ENCODE measurements at places on chromosomes 3 and 15. TPM values are rescaled to one million over a fixed set of nuclear protein-coding genes. Genes with fewer than 3 reads are reported as not detected.

The CYP8B1 gene
- not detected for total RNA-seq

GRCh38 chr3:9397906-9398699 lies 688 bp downstream of the SETD5 start:
- peak; percentile 47 for DNase-seq

DNA sequence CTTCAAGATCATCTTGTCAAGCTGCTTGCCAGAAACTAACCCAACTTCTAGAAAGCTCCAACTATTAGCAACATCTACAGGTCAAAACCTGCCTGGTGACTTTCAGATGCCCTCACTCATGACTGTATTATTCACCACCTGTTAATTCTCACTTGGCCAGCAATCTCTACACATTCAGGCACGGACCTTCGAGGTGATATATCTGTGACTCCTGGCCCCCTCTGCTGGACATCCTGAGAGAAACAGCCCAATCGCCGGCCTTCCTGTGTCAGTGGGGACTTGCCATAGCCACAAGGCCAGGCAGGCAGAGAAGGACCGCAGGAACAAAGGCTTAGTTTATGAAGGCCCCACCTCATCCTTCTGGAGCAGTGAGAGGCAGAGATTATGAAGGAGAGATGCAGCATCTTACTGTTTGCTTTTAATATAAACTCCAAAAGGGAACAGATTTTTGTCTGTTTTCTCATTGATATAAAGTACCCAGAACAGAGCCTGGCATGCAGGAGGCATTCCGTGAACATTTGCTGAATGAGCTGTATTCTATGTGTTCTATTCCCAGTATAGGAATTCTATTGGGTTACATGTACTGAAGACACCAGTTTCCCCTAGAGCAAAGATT lies 24.4 kb upstream of the OCA2 start:
- peak; percentile 73 for DNase-seq

- no peak for DNase-seq
These were observed 214.4 kb downstream of the OSBPL10 start for GRCh38 chr3:31766669-31767068.

The PLAAT1 gene
- total RNA-seq, result not detected

DNA sequence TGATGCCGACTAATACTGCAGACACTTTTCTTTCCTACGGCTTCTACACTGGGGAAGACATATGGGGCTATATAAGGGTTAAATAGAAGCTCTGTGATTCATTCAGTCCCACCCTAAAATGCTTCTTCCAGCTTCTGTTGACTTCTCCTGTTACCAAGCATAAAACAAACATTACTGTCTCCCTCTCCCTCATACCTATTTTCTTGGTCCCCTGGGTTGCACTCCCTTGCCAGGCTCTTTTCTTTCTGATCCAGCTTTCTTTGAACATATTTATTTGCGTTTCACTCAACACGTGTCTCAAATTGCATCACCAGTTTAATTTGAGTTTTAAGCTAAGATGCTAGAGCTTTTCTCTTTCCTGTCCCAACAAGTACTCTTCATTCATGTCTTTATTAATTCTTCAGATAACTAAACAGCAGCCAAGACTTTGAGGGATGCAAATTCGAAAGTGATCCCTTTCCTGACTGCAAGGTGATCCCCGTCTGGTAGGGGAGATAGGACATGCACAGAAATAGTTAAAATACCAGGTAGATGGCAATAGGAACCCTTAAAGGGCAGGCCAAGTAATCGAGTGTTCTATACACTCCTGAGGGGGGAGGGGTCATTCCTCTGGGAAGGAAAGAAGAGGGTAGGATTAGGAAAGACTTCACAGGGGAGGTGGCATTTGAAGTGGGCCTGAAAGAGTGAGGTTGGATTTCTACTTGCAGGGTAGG lies 198.6 kb upstream of the BCL6 start:
- no peak for DNase-seq

DNA sequence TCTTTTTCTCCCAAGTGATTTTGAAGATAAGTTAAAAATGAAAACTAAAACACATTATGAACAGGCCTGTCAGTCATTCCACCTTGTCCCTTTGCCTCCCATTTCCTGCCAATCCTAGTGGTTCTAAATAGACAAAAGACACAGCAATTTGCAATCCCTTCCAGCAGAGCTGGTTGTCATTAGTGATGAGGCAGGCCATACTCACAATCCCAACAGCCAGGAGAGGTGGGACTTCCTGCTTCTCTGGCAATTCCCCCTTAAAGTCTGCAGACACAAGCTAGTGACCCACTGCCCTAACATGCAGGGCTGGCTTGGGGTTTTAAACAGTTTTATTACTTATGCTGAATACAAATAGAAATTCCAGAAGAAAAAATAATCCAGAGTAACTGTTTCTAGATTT lies 38.4 kb upstream of the RBP1 start:
- no peak for DNase-seq

DNA sequence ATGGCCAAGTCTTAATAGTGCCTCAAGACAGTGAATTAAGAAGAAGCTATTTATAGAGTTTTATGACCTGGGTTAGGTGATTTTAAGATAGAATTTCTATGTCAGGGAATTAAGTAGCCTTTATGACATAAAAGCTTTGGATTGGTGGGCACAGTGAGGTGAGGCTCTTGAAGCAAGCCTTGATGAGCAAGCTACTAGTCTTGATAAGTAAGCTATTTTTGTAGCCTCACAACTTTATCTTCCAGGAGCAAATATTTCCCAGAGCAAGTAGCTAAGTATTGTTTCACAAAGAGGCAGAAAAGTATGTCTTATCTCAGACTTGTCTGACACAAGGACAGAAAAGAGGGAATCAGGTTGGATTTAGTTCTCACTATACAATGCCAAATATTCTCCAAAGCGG lies 491.7 kb upstream of the RASGRP1 start:
- DNase-seq, result no peak

The PLA2G4D gene
- total RNA-seq, result not detected

All from fibroblast of villous mesenchyme (primary cell).